ENCODE measurements at places on chromosomes 1 and 21.

DNA sequence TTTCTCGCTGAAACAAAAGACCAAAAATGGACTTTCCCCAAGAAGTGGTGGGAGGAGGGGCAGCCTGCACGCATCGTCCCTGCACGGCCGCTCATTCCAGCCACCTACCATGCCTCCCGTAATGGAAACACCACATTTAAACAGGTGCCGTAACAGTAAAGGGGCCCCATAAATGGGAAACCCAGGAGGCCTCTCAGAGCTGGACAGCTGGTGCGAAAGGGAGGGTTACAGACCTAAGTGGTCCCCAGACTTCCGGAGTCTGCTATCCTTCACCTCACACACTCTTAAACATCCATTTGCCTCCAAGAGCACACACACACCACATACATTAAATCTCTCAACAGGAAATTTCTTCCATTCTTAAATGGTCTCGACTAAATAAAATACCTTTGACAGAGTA is 120.7 kb upstream of the SOD1 start:
- no peak for DNase-seq

- DNase-seq, result no peak
Measured at GRCh38 chr1:175600721-175601440, 142.5 kb downstream of the TNR start.

DNA sequence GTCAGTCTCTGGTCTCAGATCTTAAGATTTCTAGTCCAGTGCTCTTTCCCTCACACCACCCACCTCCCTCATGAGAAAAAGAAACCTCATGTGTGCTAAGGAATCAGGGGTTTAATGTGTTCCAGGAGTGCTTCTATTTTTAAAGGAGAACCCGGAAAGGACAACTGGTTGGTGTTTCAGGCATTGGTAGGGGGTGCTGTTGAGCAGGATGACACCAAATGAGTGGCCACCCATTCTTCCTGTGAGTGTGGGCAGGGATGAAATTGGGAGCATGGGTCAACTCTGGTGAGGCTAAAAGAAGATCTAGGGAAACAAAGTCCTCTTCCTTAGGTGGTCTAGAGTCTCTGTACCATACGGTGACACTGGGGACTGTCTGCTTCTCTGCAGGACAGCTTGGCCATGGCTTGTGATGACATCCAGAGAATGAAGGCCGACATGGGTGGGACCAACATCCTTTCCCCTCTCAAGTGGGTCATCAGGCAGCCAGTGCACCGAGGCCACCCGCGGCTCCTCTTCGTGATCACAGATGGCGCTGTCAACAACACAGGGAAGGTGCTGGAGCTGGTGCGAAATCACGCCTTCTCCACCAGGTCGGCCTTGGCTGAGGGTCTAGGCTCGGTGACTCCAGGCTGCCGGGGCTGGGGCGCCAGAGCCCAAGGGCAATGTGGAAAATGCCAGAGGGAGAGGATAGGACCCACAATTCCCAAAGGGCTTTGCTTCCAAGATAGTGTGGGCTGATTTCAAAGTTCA is 39.3 kb downstream of the VWA5B1 start:
- no peak for DNase-seq

GRCh38 chr1:75475696-75476095 is 135.2 kb downstream of the SLC44A5 start:
- no peak for DNase-seq

GRCh38 chr1:13775459-13775858 is 75.5 kb downstream of the PRDM2 start:
- DNase-seq, result no peak

GRCh38 chr1:23123528-23123927 is 45.1 kb downstream of the LUZP1 start:
- no peak for DNase-seq

DNA sequence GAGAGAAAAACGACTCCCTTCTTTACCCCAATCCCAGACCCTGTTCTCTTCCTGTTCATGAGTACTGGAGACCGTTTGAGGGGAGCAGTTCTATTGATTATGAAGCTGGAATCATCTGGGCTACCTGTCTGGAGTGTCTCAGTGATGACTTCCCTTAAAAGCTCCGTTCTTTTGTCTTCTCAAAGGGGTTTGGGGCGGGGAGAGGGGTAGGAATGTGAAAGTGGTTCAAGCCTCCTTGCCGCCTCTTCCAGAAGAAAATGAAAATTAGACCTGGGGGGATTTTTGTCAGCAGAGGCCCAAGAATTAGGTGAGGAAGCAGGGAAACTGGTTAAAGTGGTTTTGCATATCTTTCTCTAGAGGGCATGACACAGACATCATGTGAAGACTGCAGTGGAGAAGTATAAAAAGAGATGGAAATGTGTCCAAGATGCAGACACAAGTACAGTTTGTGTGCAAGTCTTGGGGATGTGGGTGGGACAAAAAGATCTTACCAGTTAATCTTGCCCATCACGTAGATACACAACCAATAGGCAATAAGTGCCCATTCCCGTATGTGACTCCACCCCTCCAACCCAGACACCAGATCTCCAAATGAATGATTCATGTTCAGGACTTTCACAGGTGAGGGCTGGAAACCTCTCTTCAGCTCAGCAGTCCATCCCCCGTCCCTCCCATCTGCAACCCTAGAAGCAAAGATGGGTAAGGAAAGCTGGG is 470 bp upstream of the MTMR11 start:
- no peak for DNase-seq
